ENCODE measurements at places on chromosomes 6 and 20. TPM values are rescaled to one million over a fixed set of nuclear protein-coding genes. Genes with fewer than 3 reads are reported as not detected.
A peak's percentile ranks its signal among the peaks of the same experiment; 100 is the strongest.

Gene DEFB132
- not detected for total RNA-seq

Gene HLA-F
- total RNA-seq = 35.4 TPM

Gene MAPK13
- 11.9 TPM for total RNA-seq

DNA sequence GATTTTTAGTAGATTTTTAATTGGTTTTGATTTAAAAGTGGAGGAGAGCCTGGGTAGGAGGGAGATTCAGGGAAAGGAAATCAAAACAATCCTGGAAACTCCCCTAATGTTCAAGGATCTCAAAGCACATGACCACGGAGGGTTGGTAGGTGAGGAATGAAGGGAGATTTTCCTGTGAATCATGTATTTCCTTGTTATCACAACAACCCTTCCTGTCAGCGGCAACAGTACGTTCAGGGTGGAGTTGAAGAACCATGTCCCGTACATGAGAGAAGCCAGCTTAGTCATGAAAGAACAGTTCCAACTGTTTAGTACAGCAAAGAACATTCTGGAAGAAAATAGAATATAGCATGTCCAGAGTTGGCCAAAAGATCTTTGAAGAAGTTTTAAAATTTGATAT is 79.4 kb upstream of the SCAF8 start:
- peak; percentile 96 for DNase-seq

Gene SLC17A2
- total RNA-seq = not detected

- DNase-seq = no peak
Observed at GRCh38 chr6:13536796-13537526, 37.4 kb upstream of the SIRT5 start.

Measured in mammary epithelial cell (primary cell).